ENCODE measurements at places on chromosomes 5 and 9. TPM values are rescaled to one million over a fixed set of nuclear protein-coding genes. Genes with fewer than 3 reads are reported as not detected.

- no peaks in the 10 kb centered on the region for H3K27me3 ChIP-seq
- H3K4me3 ChIP-seq = no peak overlapping the region
- H3K4me1 ChIP-seq = no peaks in the 10 kb centered on the region
These were observed 280.3 kb upstream of the CDH9 start for GRCh38 chr5:27318701-27319100.

Gene SEMA6A
- total RNA-seq = 18.7 TPM

DNA sequence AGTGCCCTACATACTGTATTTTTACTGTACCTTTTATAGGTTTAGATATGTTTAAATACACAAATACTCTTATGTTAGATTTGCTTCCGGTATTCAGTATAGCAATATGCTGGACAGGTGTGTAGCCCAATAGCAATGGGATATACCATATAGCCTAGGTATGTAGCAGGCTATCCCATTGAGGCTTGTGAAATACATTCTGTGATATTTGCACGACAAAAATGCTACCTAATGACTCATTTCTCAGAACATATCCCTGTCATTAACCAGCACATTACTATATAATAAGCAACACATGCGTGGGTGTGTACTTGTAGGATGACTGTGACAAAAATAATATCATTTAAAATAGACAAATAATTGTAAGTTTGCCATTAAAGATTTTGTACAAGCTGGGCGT lies 208.8 kb downstream of the MRPS30 start:
- H3K27me3 ChIP-seq = no peaks in the 10 kb centered on the region
- DNase-seq = no peak
- no peaks in the 10 kb centered on the region for H3K4me1 ChIP-seq
- no peak overlapping the region for H3K4me3 ChIP-seq
- H3K27ac ChIP-seq = no peak overlapping the region

Gene ZNF354C
- 4.0 TPM for total RNA-seq

- H3K4me1 ChIP-seq = peaks cover 11% of the 10 kb centered on the region
- no peak for DNase-seq
- H3K27me3 ChIP-seq = peaks cover 47% of the 10 kb centered on the region
- H3K4me3 ChIP-seq = no peak overlapping the region
- H3K36me3 ChIP-seq = no peaks in the 10 kb centered on the region
These were observed 10.4 kb downstream of the LHX3 start for GRCh38 chr9:136194540-136194939.

- no peaks in the 10 kb centered on the region for H3K4me1 ChIP-seq
- H3K36me3 ChIP-seq = no peaks in the 10 kb centered on the region
- no peak overlapping the region for H3K4me3 ChIP-seq
These were observed 219.6 kb downstream of the CTNND2 start for GRCh38 chr5:11684607-11685006.

Gene PCDHA4
- 2.0 TPM for total RNA-seq

All from body of pancreas (tissue), 4 donors.